ENCODE measurements at places on chromosomes 11 and 22.

DNA sequence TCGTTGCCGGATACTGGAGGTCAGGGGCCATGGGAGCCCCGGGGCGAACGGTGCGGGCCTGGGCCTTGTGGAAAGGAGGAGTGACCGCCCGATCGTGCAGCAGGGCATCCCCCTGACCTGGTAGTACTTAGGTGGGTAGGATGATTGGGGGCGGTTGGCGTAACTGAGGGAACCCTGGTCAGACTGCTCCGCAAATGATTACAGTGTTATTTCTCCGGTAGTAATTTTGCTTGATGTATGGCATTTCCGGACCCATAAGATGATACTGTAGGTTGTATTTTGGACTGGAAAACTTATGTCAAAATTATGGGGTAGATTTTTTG is 762 bp downstream of the MTMR3 start:
- DNase-seq = no peak

GRCh38 chr22:36885474-36885873 is 24.7 kb downstream of the NCF4 start:
- DNase-seq = no peak

DNA sequence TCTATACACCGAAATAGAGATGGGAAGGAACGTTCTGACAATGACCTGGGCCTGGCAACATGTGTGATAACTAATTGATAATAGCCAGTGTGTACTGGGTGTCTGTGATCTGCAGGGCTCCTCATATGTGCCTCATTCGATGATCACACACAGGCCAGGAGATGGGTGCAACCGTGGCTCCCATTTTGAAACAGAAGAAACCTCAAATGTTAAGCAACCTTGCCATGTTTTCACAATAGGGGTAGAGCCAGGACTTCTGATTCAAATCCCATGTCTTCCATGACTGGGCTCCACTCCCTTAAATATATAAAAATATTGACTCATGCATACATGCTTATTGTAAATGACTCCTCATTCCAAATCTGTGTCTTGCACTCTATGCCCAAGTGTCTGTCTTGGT is 11.1 kb downstream of the APOL3 start:
- DNase-seq = no peak

DNA sequence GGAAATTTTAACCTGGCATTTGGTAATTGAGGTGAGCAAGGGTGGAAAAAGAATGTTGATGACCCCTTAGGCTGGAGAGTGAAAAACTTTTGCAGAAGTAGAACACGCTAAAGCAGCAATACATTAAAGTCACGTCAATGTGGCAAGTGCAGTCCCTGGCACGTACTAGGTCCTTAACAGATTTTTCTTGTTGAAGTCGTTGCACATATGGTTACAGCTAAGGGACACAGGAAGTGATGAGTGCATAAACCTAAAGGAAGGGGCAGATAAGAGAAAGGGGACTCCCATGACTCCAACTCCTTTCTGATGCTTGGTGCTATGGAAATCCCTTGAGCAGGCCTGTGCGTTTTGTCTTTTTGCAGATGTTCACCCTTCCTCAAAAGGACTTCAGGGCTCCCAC is 1.2 kb downstream of the ACCS start:
- no peak for DNase-seq

GRCh38 chr11:57202281-57202680 is 20.5 kb downstream of the LRRC55 start:
- no peak for DNase-seq

GRCh38 chr11:46513934-46514342 is 79.9 kb downstream of the AMBRA1 start:
- DNase-seq = peak; percentile 93

DNA sequence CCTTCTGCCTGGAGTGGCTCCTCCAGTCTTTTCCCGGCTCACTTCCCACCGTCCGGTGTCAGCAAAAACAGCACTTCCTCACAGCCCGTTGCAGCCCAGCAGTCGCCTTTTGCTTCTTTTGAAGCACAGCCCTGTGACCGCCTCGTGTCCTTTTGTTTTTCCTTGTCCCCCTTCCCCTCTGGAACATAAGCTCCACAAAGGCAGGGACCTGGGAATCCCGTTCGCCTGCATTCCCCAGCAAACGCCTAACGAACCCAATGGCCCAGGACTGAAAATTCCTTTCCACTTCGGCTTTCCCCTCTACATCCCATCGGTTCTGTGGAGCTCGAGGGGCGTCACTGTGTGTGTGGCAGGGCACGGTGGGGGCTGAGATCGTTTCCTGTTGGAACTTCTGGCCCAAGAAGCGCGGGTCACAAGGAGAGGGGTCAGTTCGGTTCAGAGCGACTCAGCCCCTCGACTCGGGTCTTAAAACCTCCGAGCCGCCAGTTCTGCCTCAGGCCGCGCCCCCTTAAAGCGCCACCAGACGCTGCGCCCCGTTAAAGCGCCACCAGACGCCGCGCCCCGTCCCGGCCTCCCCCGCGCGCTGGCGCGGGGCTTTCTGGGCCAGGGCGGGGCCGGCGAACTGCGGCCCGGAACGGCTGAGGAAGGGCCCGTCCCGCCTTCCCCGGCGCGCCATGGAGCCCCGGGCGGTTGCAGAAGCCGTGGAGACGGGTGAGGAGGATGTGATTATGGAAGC is 841 bp downstream of the RIC8A start:
- peak; percentile 72 for DNase-seq

GRCh38 chr22:44291674-44292360 is 20.9 kb downstream of the SHISAL1 start:
- DNase-seq = no peak

GRCh38 chr11:120168108-120168959 is 30.4 kb upstream of the TRIM29 start:
- no peak for DNase-seq

DNA sequence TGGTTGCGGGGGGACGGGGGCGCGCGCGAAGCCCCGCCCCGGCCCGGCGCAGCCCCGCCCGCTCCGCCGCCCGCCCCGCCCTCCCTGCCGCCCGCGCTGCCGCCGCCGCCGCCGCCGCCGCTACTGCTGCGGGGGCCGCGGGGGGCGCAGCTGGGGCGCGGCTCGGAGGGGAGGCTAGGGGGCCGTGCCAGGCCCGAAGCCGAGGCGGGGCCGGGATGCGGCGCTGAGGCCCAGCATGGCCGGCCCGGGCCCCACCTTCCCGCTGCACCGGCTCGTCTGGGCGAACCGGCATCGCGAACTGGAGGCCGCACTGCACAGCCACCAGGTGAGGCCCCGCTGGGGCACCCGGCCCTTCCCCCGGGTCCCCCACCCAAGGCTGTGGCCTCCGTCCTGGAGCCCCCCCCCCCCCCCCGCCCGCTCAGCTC is at the start of gene ANKRD13D:
Gene ANKRD13D (plus strand): TSS at position 78 of the 425 bp plus-strand sequence. CDS start 158 bp downstream, at position 236.
- no peak for DNase-seq

- no peak for DNase-seq
Observed at GRCh38 chr11:3159296-3160190, 5.6 kb downstream of the OSBPL5 start.

- no peak for DNase-seq
Observed at GRCh38 chr22:48316257-48317250, 1511.1 kb downstream of the BRD1 start.

GRCh38 chr11:63443714-63444113 is 47.3 kb downstream of the PLAAT5 start:
- no peak for DNase-seq

GRCh38 chr11:104369761-104370160 is 205.8 kb upstream of the PDGFD start:
- DNase-seq = no peak

DNA sequence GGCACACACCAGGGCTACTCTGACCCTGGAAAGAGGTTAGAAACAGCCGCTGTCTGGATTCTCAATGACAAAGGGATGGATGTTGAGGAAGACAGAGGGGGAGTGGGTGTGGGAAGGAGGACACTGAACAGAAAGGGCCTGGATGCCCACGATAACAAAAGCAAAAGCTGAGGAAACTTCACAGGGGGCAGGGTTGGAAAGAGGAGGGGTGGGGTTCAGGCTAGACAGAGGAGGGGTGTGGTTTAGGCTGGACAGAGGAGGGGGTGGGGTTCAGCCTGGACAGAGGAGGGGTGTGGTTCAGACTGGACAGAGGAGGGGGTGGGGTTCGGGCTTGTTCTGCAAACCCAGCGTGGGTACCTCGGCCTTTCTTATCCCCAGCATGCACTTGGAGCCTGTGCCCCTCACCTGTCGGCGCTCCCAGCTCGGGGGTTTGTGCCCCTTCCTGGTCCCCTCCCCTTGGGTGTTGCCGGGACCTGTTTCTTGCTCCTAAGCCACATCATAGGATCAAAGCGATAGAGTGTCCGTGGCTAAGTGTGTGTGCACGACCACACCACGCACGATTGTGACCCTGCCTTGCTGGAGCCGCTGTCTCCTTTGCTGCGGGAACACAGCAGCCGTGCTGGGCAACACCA is 75.6 kb downstream of the BRD1 start:
- DNase-seq = no peak

- DNase-seq = no peak
Observed at GRCh38 chr11:117591316-117592039, 205.5 kb downstream of the DSCAML1 start.

DNA sequence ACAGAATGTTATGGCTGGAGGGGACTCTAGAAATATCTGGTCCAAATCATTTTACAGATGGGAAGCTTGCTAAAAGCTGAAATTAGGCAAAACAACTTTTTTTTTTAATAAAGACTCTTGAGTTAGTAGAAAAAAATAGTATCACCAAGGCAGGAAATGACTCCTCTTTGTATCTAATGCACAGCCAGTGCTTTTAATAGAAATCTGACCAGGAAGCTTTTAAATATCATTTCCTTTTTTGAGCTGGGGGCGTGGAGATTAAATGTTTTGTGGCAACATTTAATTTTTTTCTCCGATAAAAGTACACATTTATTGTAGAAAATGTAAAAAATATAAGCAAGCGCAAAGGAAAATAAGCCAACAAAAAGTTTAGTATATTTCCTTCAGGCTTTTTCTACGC is 22.5 kb downstream of the TRAF6 start:
- no peak for DNase-seq
